ENCODE measurements at places on chromosomes 7 and 10.

DNA sequence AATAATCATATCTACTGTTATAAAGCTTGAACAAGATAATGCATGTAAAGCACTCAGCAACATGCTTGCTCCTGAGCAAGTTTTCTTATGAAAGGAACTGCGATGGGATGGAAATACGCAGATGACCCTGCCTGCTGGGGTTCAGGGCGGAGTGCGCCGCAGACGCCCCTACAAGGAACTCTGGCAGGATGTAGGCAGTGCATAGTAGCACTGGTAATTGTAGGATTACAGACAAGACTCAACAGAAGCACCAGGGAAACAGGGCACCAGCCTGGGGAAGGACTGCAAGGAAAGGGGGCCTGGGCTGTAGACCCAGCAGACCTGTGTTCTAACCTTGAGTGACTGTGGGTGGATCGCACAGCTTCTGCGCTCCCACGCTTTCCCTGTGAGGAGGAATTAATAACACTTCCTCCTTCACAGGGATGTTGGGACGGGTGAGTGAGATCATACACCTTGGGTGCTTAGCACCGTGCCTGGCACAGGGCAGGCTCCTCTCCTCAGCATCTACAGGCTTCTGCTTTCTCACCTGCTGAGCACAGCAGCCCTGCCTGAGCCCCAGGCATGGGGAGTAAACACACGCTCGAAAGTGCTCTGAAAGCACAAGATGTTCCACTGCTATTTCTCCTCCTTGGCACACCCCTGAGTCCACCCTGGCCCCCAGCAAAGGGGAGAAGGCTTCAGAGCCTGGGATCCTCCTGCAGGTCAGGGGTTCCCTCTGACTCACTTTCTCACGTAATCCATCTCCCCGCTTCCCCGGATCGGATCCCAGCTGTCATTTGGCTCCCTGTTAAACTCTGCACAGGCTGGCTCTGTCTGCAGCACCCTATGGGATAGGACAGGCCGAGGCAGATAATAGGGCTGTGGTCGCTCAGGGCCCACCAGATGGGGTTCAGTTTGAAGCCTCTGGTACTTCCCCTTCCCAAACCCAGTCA is 19.2 kb downstream of the ITPRIP start:
- no peak for DNase-seq

- DNase-seq: no peak
Measured at GRCh38 chr10:15096661-15097010, 519 bp upstream of the RPP38 start.

DNA sequence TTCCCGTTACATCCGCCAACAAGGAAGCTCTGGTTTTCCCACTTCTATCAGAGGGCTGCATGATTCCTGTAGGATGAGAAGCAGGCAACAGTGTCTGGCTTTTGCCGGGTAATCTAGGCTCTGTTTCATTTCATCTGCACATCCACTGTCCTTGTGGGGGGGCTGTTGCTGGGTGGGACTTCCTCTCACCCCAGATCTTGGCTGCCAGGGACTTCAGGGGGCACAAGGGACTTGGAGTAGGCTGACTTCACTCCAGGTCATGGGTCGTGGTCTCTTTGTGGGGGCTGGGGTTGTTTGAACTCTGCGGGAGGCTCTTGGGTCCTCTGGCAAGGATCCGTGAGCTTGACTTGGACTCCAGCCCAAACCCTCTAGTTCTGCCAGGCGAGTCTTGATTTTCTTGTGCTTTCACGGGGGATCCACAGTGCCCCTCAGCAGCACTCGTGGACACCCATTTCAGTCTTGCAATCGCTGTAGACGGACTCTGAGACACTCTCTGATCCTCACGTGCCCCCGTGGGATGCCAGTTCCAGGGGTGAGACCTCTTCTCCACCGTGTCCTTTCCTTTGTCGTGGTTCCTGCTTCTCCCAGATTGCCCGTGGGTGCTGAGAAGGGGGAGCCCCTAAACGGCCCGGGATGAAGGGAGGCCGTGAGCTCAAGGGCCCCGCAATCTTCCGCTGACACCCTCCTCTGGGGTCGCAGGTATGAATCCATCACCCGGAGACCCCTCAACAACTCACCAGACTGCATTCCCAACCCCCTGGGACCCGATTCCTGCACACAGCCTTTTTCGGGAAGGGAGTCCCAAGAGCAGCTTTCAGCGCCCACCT is 21.4 kb upstream of the ZNF273 start:
- peak; percentile 1 for DNase-seq

DNA sequence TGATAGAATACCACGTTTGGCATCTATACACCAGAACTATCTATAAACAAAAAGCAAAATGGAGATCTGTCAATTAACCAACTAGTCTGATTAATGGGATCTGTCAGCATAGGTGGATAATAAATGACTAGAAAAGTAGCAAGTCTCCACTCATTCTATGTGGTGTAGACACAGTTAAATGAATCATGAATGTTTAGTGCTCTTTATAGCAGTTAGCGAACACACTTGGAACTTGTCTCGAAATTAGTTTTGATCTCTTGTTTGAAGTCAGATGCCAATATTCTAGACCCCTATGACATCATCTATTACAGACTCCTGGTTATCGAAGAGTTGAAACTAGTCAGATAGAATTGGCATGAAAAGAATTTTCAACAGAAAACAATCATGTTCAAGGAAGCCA is 259.7 kb downstream of the AHR start:
- DNase-seq: no peak

DNA sequence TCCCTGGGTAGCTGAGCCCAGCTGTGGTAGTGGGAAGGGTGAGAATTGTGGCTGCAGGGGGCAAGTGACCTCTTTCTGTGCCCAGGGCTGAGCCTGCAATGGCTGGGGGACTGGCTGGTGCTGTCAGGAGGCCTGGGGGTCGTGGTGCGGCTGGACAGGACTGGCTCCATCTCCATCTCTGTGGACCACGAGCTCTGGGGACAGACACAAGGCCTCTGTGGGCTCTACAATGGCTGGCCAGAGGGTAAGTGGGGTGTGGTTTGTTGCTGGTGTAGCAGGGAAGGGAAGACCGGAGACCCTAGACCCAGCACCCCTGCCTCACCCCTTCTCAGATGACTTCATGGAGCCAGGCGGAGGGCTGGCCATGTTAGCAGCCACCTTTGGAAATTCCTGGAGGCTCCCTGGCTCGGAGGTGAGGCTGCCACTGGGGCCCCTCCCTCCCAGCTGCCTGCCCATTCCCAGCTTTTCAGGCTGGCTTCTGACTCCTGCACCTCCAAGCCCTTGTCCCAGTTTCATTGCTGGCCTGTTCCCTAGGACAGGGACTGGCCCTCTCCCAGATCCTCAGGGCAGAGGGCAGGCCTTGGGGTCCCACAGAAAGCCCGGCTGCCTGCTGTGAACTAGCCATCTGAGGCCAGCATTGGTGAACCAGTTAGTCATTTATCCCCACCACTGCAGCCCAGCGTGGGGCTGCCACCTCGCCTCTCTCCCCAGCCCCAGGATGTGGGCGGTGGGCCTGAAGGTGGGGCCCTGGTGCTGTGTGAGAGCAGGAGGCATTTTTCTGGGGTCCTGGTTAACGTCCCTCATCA is 5.5 kb upstream of the ZNF467 start:
- DNase-seq: no peak

DNA sequence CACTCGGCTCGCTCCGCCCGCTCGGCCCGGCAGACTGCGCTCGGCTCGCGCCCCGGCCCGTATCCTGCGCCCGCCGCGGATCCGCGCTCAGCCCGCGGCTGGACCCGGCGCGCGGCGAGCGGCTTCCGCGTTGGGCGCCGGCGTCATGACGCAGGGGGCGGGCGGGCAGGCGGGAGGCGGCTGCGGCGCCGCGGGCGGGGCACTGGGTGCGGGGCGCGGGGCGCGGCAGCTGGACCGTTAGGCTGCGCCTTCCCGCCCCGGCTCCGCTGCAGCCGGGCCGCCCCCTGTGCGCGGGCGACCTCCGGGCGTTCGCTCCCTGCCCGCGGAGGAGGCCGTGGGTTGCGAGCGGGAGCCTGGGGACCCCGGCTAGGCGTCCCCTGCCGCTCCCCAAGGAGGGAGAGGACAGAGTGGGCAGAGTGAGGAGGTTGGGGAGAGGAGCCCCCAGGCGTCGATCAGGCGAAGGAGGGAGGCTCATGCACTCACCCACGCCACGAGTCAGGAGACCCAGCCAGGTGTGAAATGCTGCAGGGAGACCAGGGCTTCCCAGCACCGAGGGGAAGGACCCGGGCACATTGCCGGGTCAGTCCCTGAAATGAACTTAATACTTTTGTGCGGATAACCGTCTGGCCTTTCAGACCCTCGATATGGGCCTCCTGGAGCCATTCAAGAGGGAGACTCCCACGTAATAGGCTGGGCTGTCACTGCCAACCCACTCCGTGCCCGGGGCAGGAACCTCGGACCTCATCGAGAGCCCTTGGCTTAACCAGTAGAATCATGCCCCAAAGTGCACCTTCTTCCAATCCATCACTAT is at the start of gene PIP4K2A:
Gene PIP4K2A, minus strand, starts transcription at position 100 of the 811 bp plus-strand sequence. CDS start 252 bp downstream, outside the sequence.
- peak; percentile 72 for DNase-seq

- no peak for DNase-seq
Measured at GRCh38 chr7:24659505-24659904, 86.3 kb downstream of the PALS2 start.

DNA sequence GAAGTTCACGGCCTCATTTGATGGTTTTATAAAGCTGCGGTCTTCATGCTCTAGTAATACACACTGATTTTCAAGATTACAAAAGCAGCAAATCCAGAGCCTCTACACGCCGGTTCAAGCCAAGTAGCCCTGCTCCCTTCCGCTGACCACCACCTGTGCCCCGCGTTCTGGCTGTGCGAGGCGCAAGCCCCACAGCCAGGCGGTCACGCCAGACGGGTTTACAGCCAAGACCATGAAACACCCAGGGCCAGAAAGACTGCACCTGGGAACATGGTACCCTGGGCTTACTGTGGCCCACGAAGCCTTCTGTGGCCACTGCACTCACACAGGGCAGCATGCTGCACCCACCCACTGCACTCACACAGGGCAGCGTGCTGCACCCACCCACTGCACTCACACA is 33.6 kb downstream of the GPER1 start:
- DNase-seq: no peak

- DNase-seq: no peak
Measured at GRCh38 chr10:25047591-25048301, 31.3 kb downstream of the THNSL1 start.

GRCh38 chr10:125003146-125003900 is 61.4 kb downstream of the ZRANB1 start:
- no peak for DNase-seq

DNA sequence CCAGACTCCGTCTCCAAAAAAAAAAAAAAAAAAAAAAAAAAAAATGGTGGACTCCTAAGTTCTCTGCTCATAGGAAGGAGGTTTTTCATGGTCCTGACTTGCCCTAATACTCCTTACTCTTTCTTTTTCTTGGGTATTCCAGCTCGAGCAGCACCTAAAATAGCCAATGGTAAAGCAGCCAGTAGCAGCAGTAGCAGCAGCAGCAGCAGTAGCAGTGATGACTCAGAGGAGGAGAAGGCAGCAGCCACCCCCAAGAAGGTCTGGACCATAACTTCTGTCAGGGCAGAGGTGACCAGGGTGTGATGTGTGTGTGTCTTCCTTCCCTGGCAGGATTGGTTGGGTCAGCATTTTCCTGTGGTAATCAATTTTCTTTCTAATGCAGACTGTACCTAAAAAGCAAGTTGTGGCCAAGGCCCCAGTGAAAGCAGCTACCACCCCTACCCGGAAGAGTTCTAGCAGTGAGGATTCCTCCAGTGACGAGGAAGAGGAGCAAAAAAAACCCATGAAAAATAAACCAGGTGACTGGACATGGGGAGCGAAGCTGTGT is 6.9 kb downstream of the NOLC1 start:
- DNase-seq: no peak

DNA sequence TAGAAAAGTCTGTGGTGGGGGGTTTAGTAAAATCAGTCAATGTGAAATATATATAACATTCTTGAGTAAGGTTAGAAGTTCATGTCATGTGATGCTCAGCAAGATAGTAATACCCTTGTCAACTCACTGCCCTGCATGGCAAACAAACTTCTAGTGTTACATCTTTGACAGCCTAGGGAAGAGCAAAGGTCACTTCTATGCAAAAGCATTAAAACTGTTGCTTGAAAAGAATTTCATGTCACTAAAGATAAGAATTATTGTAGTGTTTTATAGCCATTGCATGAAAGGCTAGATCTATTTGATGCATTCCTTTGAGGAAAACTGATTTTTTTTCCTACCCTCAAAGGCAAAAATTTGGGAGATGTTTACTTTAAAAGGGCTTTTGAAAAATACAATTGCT is 176.0 kb downstream of the SKAP2 start:
- no peak for DNase-seq

DNA sequence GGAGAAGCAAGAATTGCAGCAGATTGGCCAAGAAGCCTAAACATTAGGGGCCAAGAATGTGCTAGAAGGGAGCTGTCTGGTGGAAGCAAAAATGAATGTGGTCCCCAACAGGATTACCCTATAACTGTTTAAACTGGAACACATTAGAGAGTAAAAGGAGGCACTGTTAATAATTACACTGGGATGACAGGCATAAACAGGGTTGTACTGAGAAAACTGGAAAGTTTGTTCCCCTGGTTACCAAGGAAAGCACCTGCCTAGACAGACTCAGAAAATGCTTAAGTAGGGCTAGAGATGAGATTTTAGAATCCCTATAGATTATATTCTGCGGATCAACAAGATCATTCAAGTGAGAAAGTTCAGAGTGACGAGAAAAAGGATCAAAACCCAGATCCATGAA is 100.8 kb downstream of the CTTNBP2 start:
- no peak for DNase-seq

DNA sequence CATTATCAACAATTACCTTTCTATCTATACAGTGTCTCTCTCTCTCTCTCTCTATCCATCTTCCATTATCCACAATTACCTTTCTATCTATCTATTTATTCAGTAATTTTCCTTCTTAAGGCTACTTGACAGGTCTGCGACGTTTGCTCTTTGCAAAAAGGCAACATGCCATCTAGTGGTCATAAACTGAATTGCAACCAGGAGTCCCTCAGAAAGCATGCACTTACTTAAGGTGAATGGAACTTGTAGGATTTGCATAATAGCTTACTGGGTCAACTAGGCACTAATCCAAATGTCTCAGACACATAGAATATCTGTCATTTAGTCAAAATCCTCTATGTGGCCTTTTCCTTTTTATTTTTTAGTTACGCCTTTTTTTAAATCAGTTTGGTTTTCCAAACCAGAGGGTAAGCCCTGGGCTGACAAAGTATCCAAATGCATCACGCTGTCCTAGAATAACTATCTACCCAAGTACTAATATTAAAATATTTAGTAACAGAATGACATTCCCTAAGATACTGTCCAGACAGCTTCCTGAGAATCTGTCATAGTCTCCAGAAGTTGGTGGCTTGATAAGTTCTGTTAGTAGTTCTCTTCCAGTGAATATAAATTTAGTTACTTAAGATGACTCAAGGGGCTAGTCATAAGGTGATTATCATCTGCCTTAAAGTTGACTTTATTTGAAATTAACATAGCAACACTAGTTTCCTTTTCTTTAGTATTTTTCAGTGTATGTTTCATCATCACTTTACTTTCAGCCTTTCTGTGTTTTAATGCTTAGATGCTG is 208.3 kb downstream of the PPP1R3A start:
- DNase-seq: peak; percentile 51

- no peak for DNase-seq
Measured at GRCh38 chr7:109020251-109020650, 450.6 kb downstream of the DNAJB9 start.

GRCh38 chr10:108801775-108802517 is 1121.4 kb downstream of the XPNPEP1 start:
- DNase-seq: no peak

Data from stimulated activated CD4-positive, alpha-beta T cell treated with anti-CD3 and anti-CD28 coated beads, Interleukin-4, amount 100 ng/mL, for 24 hours (primary cell).